ENCODE measurements at places on chromosomes 7 and 10. TPM values are rescaled to one million over a fixed set of nuclear protein-coding genes. Genes with fewer than 3 reads are reported as not detected.

Gene SRI
- total RNA-seq: 67.4 TPM

Gene VWA2
- total RNA-seq: not detected

Gene DYNC1I1
- 38.6 TPM for total RNA-seq

Gene CYP2E1
- 0.76 TPM for total RNA-seq

- no peaks in the 10 kb centered on the region for H3K4me1 ChIP-seq
- no peaks in the 10 kb centered on the region for H3K36me3 ChIP-seq
- H3K27me3 ChIP-seq: peaks cover 2% of the 10 kb centered on the region
- H3K4me3 ChIP-seq: no peak overlapping the region
- DNase-seq: no peak
Observed at GRCh38 chr7:101357433-101357832, 5.2 kb upstream of the COL26A1 start.

DNA sequence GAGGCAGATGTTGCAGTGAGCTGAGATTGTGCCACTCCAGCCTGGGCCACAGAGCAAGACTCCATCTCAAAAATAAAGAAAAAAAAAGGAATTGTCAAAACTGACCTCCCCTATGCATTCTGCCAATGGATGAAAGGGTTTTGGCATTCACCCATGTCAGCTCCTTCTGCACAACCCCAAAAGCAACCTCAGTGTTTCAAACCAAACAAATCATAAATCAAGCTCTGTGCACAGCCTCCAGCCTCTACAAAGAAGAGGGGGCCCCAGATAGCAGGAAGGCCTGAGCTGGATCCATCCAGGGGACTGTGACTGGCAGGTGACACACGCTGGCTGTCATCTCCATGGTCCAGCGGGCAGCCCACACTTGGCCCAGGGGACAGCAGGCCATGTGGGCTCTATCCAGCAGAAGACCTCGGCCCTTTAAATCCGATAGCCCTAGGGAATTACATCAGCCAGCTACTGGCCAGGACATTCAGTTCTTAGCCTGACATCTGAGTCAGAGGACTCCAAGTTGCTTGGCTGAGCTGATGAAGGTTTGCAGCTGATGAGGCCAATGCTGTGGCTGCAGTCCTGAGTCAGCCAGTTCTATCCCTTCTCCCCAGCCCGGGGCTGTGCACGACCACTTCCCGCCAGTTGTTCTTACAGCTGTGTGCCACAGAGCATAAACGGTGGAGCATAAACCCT is 52.0 kb upstream of the FIGNL1 start:
- no peaks in the 10 kb centered on the region for H3K27me3 ChIP-seq
- no peak overlapping the region for H3K4me3 ChIP-seq
- DNase-seq: peak; percentile 65
- no peaks in the 10 kb centered on the region for H3K36me3 ChIP-seq
- peaks cover 14% of the 10 kb centered on the region for H3K4me1 ChIP-seq

GRCh38 chr10:66926841-66927240 is 1.0 kb downstream of the LRRTM3 start:
- peaks cover 30% of the 10 kb centered on the region for H3K27me3 ChIP-seq
- no peaks in the 10 kb centered on the region for H3K36me3 ChIP-seq
- H3K27ac ChIP-seq: no peak overlapping the region
- no peak overlapping the region for H3K4me3 ChIP-seq

- no peak overlapping the region for H3K27ac ChIP-seq
- H3K36me3 ChIP-seq: no peaks in the 10 kb centered on the region
Observed at GRCh38 chr7:156754201-156754600, 113.6 kb downstream of the RNF32 start.

DNA sequence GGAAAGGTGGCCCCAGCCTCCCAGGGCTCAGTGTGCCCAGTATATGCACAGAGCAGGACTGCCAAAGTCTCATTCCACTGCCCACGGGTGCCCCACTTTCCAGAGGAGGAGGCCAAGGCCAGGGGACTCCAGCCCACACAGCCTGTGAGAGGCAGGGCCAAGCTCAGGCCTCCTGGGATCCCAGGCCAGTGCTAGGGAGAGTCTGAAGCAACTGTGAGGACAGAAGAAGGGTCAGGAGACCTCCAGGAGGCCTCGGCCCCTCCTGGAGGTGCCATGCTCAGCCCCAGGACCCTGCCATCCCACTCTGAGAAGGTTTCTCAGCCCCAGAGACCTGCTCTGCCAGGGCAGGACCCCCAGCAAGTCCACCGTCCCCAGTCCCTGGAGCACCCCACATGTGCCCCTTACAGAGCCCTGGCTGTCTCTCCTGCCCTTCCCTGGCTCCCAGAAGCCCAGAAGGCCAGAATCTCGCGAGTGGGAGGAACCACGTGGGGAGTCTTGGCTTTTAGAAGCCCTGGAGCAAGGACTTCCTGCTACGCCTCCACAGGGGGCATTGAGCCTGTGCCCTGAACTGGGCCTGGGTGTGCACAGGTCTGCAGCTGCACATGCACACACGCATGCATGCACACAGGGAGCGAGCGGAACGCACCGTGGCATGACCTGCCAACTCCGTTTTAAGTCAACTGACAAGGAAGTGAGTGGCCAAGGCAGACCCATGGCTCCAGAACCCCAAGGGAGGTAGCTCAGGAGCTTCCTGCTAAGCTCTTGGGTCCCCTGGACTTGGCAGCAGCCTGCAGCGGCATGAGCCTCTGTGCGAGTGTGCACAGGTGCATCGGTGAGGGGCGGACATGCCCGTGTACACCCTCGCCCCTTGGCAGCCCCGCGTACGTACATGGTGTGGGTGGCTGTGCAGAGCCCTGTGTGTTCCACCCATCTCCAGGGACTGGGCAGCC is 33.6 kb downstream of the ZCCHC24 start:
- H3K4me1 ChIP-seq: peaks cover 55% of the 10 kb centered on the region
- H3K36me3 ChIP-seq: no peaks in the 10 kb centered on the region
- H3K27ac ChIP-seq: no peak overlapping the region
- no peak overlapping the region for H3K4me3 ChIP-seq
- peak; percentile 21 for DNase-seq

GRCh38 chr7:156019776-156020565 is 207.7 kb upstream of the SHH start:
- H3K27ac ChIP-seq: no peak overlapping the region
- DNase-seq: no peak
- no peaks in the 10 kb centered on the region for H3K4me1 ChIP-seq
- no peak overlapping the region for H3K4me3 ChIP-seq
- peaks cover 9% of the 10 kb centered on the region for H3K27me3 ChIP-seq

DNA sequence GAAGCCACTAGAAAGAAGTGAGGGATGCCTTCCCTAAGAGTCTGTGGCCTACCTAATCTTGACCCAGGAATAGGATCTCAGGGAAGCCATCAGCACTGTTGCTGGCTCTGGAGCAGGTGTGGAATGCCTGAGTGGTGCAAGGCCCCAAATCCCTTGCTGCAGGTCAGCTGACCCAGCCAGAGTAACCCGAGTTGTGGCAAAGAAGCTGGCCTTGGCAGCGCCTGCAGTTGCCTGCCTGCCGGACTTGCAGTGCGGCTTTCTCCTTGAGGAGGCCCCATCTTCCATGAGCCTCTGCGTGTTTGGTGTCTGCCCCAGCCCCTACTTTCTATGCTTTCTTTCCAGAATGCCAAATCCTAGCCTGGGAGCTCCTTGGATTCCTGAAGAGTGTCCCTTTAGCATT is 5.8 kb downstream of the KIAA1217 start:
- peak overlapping the region; percentile 78 for H3K27ac ChIP-seq
- H3K36me3 ChIP-seq: no peaks in the 10 kb centered on the region
- H3K4me3 ChIP-seq: no peak overlapping the region

DNA sequence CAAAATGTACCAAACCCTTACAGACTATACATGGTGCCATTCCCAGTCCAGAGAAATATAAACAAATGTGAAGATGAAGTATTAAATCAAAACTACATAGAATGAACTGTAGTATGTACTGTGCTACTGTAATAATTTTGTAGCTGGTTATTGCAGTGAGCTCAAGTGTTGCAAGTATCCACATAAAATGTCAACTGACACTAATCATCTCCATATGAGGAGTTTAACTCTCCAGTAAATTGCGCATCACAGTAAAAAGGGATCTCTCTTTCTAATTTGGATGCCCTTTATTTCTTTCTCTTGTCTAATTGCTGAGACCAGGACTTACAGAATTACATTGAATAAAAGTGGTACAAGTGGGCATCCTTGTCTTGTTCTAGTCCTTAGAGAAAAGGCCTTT is 165.5 kb downstream of the CPED1 start:
- H3K36me3 ChIP-seq: no peaks in the 10 kb centered on the region
- DNase-seq: no peak
- no peaks in the 10 kb centered on the region for H3K27me3 ChIP-seq
- H3K27ac ChIP-seq: no peak overlapping the region

DNA sequence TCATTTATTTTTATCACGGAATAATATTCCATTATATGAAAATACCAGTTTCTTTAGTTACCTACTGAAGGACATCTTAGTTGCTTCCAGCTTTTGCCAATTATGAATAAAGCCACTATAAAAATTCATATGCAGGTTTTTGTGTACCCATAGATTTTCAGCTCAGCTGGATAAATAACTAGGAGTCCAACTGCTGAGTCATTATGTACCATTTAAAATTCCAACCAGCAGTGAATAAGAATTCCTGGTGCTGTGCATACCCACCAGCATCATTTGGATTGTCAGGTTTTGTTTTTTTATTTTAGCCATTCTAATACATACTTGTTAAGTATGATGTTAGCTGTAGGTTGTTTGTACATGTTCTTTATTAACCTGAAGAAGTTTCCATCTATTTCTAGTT is 14.5 kb downstream of the FAM24B start:
- no peaks in the 10 kb centered on the region for H3K36me3 ChIP-seq
- DNase-seq: no peak
- H3K4me1 ChIP-seq: no peaks in the 10 kb centered on the region
- no peak overlapping the region for H3K4me3 ChIP-seq

DNA sequence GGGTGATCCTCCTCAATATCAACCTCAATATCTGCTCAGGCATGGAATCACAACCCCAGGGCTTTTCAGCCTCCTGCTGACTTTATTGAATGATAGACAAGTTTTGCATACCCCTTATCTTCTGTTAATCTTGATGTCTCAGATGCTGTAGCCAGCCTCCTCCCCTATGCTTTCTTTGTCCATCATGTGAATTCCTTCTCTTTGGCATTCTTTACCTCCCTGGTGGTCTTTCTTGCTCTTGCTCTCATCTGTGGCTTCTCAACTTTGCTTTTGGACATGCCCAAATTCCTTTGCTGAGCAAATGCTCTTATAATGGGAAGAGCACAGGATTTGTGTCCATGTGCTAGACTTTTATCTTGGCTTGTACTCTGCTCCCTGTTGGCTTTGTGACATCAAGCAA is 73.4 kb upstream of the FAM13C start:
- H3K4me1 ChIP-seq: no peaks in the 10 kb centered on the region
- no peak overlapping the region for H3K27ac ChIP-seq
- H3K36me3 ChIP-seq: no peaks in the 10 kb centered on the region
- DNase-seq: no peak
- H3K27me3 ChIP-seq: no peaks in the 10 kb centered on the region

DNA sequence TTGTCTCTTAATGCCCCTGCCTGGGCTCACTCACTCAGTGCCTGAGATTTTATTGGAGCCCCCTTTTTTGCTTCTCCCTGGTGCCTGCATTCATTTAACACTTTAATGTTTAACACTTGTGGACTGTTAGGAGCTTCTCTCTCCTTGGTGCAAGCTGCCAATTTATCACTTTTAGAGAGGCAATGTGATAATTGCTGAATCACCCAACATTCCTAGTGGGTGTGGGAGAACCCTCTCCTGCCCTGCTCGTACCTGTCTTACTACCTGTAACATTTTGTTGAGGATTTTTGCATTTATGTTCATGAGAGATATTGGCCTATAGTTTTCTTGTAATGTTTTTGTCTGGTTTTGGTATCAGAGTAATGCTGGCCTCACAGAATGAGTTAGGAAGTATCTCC is 13.2 kb downstream of the STAM start:
- H3K27me3 ChIP-seq: no peaks in the 10 kb centered on the region
- no peaks in the 10 kb centered on the region for H3K36me3 ChIP-seq
- H3K4me3 ChIP-seq: no peak overlapping the region
- no peak for DNase-seq

DNA sequence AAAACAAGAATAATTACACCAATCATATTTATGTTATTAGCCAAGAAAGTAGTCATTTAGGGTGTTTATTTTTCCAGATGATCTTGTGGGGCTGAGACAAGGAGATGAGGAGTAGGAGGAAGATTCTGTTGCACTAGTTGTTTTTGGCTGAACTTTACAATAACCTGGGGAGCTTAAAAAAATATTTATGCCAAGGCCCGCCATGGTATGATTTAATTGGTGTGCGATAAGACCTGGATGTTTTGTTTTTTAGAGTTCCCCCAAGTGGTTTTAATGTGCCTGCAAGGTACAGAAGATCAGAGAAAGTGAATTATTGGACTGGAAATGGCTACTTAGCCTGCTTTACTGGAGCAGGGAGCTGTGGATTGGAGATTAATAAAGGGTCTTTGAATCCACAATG is 7.1 kb upstream of the ZNF282 start:
- H3K36me3 ChIP-seq: no peaks in the 10 kb centered on the region
- no peaks in the 10 kb centered on the region for H3K4me1 ChIP-seq
- H3K4me3 ChIP-seq: no peak overlapping the region
- no peak for DNase-seq

DNA sequence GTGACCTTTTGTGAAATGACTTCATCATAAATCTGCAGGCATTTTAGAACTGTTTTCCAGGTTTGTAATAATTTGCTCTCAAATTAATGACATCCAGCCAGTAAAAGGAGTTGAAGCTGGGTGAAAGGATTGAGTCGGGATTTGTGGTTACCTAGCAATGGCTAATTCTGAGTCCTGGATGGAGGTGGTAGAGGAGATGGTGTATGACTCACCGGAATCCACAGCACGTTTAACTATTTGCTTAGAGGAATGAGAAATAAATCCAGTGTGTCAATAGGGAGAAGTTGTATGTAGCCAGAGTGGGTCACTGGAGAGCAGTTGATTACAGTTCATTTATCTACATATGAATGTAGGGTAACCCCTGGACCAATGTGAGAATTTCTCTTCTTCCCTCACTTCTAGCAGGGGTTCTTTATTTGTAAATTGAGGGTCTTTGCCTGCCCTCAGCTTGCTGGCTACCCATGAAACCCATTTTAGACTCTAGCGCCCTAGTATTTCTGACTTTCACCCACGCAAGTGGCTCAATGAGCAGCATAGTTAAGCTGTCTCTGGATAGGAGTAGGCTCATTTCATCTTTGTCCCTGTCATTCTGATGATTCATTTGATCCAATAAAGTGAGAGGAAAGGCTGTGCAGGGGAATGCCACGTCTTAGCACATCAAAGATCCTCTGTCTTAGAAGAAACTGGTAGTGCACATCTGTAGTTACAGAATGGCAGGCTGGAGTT is 547.8 kb downstream of the SORCS3 start:
- no peak overlapping the region for H3K27ac ChIP-seq
- no peak overlapping the region for H3K4me3 ChIP-seq
- no peaks in the 10 kb centered on the region for H3K27me3 ChIP-seq
- H3K4me1 ChIP-seq: no peaks in the 10 kb centered on the region
- H3K36me3 ChIP-seq: no peaks in the 10 kb centered on the region
- no peak for DNase-seq

All from heart right ventricle (tissue), 16 donors.